ENCODE measurements at places on chromosomes 5 and 9.

GRCh38 chr9:132864691-132865090, 13.4 kb downstream of the AK8 start:
- no peak for DNase-seq

GRCh38 chr5:83092619-83093018, 15.3 kb downstream of the XRCC4 start:
- no peak for DNase-seq

GRCh38 chr9:127452691-127453090, 1.4 kb downstream of the LRSAM1 start:
- DNase-seq: no peak

DNA sequence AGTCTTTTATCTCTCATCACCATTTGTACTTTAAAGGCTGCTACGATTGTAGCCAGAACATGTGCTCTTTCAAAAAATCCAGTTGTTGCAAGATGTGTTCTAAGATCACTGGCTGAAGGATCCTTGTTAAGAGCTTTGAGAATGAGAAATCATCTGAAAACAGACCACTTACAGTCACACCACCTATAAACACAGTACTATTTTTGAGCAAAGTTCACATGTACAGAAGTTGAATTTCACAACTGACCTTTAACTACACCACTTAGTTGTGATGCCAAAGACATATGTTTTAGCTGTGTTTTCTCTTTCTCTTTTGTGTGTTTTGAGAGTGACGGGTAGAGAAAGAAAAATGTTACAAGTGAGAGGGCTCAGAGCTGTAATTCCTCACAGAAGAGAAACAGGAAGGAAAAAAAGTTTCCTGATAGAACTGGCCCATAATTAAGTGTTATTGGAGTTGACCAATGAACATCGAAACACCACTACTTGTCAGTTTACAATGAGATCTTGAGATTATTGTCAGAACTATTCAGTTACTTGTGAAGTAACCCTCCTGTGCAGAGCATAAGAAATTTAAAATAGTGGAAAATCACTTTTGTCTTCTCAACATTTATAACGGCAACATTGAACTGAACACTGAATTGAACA, 245.4 kb downstream of the MLLT3 start:
- no peak for DNase-seq

GRCh38 chr5:90408571-90409317, 812 bp downstream of the CETN3 start:
- no peak for DNase-seq

DNA sequence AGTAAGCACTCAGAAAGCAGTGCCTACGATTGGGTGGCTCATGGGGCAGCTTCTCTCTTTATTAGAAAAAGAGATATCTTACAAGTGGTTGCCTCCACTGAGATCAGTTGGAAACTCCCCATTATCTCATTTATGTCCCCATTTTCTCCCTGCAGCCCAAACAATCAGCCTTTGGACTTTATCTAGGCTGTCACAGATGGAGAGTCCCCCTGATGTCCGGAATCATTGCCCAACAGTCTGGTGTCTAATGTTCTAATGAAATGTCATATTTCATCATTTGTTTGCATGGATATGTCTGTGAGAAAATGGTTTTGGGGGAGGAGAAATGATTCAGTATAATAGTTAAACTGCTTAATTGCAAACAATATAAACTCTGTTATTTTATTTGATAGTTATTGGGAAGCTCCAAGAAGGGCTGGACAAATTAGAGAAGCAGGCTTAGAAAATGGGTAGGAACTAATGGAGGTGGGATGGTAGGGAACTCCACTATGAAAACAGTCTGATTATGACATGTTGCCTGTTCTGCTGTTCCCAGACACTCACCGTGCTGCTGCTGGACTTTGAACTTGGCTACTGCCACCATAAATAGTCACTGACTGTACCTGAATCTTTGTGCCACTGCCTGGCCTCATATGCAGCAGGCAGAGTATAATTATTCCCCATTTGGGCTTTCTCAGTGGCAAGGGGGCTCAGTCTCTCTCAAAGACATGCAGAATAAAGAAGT, 38.3 kb upstream of the SMAD5 start:
- no peak for DNase-seq

GRCh38 chr5:135011355-135012032, 22.5 kb downstream of the PITX1 start:
- DNase-seq: no peak

DNA sequence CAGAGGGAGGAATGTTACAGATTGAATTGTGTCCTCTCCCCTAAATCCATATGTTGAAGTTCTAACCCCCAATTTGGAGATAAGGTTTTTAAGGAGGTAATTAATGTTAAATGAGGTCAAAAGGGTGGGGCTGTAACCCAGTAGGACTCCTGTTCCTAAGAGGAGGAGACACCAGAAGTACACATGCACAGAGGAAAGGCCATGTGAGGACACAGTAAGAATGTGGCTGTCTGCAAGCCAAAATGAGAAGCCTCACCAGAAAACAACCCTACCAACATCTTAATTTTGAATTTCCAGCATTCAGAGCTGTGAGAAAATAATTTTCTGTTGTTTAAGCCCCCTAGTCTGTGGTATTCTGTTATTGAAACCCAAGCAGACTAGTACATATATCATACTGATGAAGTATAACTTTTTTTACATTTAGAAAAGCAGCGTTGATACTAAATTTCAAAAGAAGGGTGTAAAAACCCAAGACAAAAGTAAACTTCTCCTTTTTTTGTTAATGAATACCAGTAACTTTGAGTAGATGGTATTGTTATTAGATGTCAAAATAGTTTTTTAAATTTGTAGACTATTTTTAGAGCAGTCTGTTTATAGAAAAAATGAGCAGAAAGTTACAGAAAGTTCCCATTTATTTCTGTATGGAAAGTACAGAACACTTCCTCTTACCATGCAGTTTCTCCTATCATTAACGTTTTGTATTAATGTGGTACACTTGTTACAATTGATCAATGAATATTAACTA, 25.1 kb downstream of the RNF180 start:
- DNase-seq: no peak

- no peak for DNase-seq
These were observed 7.4 kb downstream of the PLIN2 start for GRCh38 chr9:19119801-19120440.

- no peak for DNase-seq
These were observed 14.7 kb upstream of the LARP1 start for GRCh38 chr5:154740483-154740882.

DNA sequence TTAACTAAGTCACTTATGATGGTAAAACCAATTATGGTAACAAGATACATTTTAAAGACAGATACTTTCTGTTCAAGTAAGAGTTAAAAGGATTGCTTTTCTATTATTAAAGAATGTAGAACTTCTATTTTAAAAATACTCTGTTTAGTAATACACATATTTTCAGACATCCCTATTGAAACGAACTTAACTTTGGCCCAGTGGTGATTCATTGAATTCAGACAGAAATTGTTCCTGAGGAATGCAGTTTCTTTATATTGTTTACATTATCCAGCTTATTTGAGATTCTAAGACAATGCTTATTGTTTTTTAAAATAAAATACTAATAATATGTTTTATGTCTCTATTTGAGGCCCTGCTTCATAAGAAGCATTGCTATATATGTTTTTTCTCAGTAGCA, 816.4 kb downstream of the SEMA5A start:
- DNase-seq: no peak

DNA sequence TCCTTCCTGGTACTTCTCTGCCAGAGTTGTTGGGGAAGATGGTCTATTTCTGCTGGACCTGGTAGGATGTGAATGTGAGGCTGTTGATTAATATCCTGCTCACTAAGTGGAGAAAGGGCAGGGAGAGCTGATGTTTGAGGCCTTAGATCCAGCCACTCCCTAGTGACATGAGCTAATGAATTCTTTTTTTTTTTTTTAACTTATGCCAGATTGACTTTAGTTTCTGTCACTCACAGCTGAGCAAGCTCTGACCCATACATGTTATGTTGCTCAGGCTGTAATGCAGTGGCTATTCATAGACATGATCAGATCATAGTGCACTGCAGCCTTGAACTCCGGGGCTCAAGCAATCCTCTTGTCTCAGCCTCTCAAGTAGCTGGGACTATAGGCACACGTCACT, 75.1 kb upstream of the SPRY4 start:
- DNase-seq: no peak

DNA sequence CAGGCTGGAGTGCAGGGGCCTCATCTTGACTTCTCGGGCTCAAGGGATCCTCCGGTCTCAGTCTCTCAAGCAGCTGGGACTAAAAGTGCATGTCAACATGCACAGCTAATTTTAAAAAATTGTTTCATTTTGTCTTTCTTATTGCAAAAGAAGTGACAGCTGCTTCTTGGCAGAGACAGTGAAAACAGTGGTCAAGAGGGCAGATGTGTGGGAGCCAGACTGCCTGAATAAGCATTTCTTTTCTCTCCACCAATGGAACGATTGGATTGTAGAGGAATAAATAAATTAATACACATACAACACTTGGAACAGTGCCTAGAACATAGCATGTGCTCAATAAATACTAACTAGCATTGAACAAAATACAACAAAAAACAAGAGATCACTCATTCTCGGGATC, 27.4 kb upstream of the KIF4B start:
- no peak for DNase-seq

DNA sequence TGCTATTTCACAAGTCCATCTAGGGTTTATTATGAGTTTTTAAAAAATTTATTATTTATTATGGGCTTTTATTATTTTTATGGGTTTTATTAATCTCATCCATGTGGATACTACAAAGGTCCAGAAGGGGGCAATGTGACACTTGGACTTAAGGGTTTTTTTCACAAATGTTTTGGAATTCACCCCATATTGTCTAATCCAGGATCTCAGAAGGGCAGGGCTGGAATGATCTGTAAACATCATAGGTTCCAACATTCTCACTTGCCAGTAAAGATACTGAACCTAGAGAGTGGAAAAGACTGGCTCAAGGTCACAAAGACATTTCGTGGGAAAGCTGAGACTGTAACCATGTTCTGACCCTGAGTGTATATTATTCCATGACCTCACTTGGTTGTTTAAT, 35.6 kb downstream of the NIM1K start:
- no peak for DNase-seq

GRCh38 chr9:98326459-98327248, 71.2 kb upstream of the TBC1D2 start:
- no peak for DNase-seq

DNA sequence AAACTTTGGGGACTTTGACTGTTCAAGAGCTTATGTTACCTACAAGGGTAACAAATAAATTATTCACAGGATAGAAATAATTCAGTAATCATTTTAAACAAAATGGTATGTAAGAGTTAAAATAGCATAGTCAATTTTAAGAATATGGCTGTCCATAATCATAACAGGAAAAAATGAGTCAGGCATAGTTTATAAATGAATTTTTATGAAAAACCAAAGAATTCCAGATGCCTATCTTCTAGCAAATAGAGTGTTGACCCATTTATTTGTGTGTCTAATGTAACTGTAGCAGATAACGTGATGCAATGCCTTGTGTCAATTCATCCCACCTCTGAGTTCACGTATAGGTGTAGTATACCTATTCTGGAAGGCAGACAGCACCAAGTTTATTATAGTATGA, 169.7 kb upstream of the CDH9 start:
- no peak for DNase-seq

All from chondrocyte (in vitro differentiated cells).